Activated B cell treated with CpG ODN at 0.5 μM for 24 hours (primary cell): ENCODE measurements at places on chromosomes 7 and 10. TPM values are rescaled to one million over a fixed set of nuclear protein-coding genes. Genes with fewer than 3 reads are reported as not detected.

DNA sequence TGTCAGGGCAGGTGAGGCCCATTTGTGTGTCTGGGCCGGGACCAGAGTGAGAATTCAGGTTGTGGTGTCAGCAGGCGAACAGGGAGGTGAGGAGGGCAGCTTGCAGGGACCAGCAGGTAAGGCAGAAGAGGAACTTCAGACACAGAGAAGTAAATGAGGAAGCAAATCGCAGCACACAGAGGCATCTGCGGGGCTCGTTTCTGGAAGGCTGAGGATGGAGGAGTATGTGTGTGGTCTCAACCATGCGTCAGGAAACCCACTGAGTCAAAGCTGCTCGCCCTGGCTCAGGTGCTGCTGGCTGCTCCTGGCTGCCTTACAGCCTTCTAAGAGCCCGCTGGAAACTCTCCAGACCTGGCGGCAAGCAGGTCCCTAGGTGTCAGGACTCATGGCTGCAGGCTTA is 26.9 kb upstream of the PITRM1 start:
- H3K27ac ChIP-seq = no peak overlapping the region
- peaks cover 7% of the 10 kb centered on the region for H3K4me1 ChIP-seq
- no peaks in the 10 kb centered on the region for H3K36me3 ChIP-seq
- DNase-seq = no peak
- no peak overlapping the region for H3K4me3 ChIP-seq

DNA sequence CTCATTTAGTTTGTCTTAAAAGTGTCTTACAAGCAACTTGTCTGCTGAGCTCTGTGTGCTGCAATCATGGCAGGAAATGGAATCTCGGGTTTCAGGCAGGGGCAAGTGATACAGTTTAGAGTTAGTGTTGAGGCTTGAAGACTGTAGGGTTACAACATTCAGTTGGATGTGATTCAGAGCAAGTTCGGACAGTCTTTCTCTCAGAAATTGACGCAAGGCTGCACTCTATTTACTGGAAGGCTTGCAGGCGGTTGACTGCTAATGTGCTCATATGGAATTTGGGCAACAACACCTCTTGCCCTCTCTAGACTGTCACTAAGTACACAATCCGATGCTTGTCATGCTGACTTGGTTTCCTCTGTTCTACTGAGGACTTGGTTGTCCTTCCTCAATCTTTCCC is 161.7 kb upstream of the BMPER start:
- no peak for DNase-seq
- H3K36me3 ChIP-seq = no peaks in the 10 kb centered on the region
- H3K4me3 ChIP-seq = no peak overlapping the region
- H3K27ac ChIP-seq = no peak overlapping the region

DNA sequence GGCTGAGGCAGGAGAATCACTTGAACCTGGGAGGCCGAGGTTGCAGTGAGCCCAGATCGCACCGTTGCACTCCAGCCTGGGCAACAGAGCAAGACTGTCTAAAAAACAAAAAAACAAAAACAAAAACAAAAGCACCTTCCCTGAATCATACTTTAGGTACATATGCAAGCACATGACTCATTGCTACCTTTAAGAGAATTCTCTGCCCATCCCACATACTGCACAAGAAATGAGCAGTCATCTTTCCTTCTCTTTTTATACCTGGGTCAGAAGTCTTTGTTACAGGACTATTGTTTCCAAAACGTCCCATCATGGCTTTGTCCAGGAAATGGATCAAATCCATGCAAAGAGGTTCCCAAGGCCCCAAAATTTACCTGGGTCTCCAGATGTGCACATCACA is 21.5 kb upstream of the AKR1B10 start:
- H3K27me3 ChIP-seq = peaks cover 4% of the 10 kb centered on the region
- H3K36me3 ChIP-seq = no peaks in the 10 kb centered on the region
- no peak overlapping the region for H3K27ac ChIP-seq
- no peak overlapping the region for H3K4me3 ChIP-seq

DNA sequence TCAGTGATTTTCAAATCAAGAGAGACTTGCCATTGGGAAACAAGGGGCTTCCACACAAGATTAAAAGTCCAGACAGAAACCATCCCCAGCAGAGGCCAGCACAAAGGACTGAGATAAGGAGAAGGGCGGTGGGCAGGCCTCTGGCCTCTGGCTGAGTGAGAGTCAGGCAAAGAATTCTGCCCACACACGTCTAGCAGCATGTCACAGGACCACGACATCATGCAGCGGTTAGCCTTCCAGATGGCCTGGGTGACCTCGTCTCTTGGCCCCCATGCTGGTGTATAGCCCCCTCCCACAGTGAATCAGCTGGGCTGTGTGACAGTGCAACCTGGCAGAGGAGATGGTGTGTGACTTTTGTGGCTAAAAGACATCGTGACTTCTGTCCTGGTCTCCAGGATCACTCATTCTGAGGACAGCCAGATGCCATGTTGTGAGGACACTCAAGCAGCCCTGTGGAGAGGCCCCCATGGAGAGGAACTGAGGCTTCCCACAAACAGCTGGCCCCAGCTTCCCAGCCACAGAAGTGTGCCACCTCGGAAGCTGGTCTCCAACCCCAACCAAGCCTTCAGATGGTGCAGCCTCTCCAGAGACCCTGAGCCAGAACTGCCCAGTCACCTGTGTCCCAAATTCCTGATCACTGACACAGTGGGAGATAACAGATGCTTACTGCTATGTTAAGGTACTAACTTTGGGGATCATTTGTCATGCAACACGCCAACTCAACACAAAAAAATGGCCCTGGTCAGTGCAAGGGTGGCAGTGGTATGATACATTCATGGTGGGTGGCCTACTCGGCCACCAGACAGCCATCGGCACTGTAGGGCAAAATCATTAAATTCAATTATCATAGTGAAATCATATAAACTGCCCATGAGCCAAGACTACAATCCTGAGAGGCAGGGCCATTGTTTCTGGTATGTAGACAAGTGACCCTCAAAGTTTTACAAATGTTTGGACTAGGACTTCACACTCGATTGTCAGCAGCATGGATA is 73.2 kb downstream of the TNS3 start:
- peaks cover 46% of the 10 kb centered on the region for H3K36me3 ChIP-seq
- H3K27me3 ChIP-seq = no peaks in the 10 kb centered on the region
- no peak overlapping the region for H3K4me3 ChIP-seq
- no peak overlapping the region for H3K27ac ChIP-seq
- peaks cover 2% of the 10 kb centered on the region for H3K4me1 ChIP-seq

GRCh38 chr10:80324086-80324485 is 32.5 kb downstream of the DYDC1 start:
- no peak for DNase-seq
- H3K36me3 ChIP-seq = no peaks in the 10 kb centered on the region
- H3K4me3 ChIP-seq = no peak overlapping the region
- H3K4me1 ChIP-seq = no peaks in the 10 kb centered on the region

RFC2 gene
- 44.0 and 45.8 TPM in 2 replicates for total RNA-seq

ZNF804B gene
- total RNA-seq = not detected in 2 replicates

MACC1 gene
- 13.9 and 20.3 TPM in 2 replicates for total RNA-seq

OR6B1 gene
- total RNA-seq = not detected in 2 replicates

JAKMIP3 gene
- total RNA-seq = 0.05 and 0.09 TPM in 2 replicates
